ENCODE measurements at places on chromosomes 7 and 10. TPM values are rescaled to one million over a fixed set of nuclear protein-coding genes. Genes with fewer than 3 reads are reported as not detected.

Gene PTPRN2
- total RNA-seq: 0.25 TPM

Gene HOXA5
- total RNA-seq: not detected

Gene AP4M1
- total RNA-seq: 31.7 TPM

Gene SFR1
- 8.7 TPM for total RNA-seq

Gene RNF148
- total RNA-seq: 0.21 TPM

Gene FAM25A
- total RNA-seq: not detected

Gene CNNM1
- 2.2 TPM for total RNA-seq

Gene SKAP2
- total RNA-seq: 0.81 TPM

Gene CALML5
- total RNA-seq: not detected

Gene NOLC1
- total RNA-seq: 52.3 TPM

Gene PCGF5
- 13.8 TPM for total RNA-seq

Gene UTF1
- total RNA-seq: not detected

Gene PDGFA
- total RNA-seq: 22.0 TPM

Gene TSPAN12
- 3.7 TPM for total RNA-seq

Gene FRMPD2
- total RNA-seq: 3.0 TPM

Gene EBF3
- 2.2 TPM for total RNA-seq

Gene SEMA4G
- 18.1 TPM for total RNA-seq

Gene GTF2IRD1
- total RNA-seq: 51.4 TPM

Gene CD36
- total RNA-seq: 1.1 TPM

Gene RELN
- 46.9 TPM for total RNA-seq

Gene CRPPA
- total RNA-seq: 4.6 TPM

Gene PGAM2
- 129 TPM for total RNA-seq

Gene HOXA9
- not detected for total RNA-seq

Gene ARMS2
- total RNA-seq: not detected

Gene COL13A1
- 72.3 TPM for total RNA-seq

Gene ZNF37A
- 15.3 TPM for total RNA-seq

Gene NEUROG3
- total RNA-seq: not detected

Gene SPDYE11
- not detected for total RNA-seq

Gene AKR1C2
- total RNA-seq: 1.0 TPM

Gene CCDC126
- total RNA-seq: 3.9 TPM

Gene ELN
- total RNA-seq: 0.77 TPM

Gene CLRN3
- total RNA-seq: not detected

Gene CHAT
- not detected for total RNA-seq

Gene FANK1
- 7.5 TPM for total RNA-seq

Gene CLCN1
- total RNA-seq: 0.11 TPM

Gene CDK14
- 20.6 TPM for total RNA-seq
